ENCODE measurements at places on chromosomes 5 and 9. TPM values are rescaled to one million over a fixed set of nuclear protein-coding genes. Genes with fewer than 3 reads are reported as not detected.
A peak's percentile ranks its signal among the peaks of the same experiment; 100 is the strongest.

DNA sequence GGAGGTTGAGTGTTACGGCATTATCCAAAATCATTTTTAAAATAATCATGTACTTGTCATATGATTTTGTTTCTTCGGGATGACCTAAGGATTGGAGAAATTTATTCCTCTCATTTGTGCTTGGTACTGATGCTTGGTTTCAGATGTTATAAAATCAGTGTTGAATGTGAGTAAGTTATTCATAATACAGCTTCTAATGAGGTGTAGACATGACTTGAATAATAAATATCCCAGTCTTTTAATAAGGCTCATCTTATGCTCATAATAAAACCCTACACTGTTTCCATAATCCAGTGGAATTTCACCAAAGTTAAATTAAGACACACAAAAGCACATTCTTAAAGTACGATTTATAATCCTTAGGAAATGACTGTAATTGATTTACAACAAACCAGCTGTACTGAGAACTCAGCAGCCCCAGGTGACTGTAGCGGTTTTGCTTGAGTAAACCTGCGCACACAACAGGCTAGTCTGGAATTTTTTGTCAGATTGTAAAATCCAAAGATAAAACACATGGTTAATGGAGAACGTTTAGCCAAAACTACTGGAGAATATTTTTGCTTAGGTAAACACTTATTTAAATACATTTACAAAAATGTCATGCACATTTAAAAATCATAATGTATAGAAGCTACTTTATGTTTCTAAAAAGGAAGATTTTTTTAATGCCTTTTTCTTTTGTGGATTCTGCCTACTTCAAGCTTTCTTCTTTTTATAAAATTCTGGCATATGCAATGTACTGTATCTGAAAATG, 609.8 kb upstream of the GRAMD2B start:
- H3K4me3 ChIP-seq = no peak overlapping the region
- no peak overlapping the region for H3K27ac ChIP-seq
- H3K27me3 ChIP-seq = no peaks in the 10 kb centered on the region

- no peak overlapping the region for H3K27ac ChIP-seq
- no peaks in the 10 kb centered on the region for H3K27me3 ChIP-seq
- no peaks in the 10 kb centered on the region for H3K36me3 ChIP-seq
- DNase-seq = no peak
- no peaks in the 10 kb centered on the region for H3K4me1 ChIP-seq
- no peak overlapping the region for H3K4me3 ChIP-seq
Observed at GRCh38 chr9:90555351-90556057, 87.1 kb downstream of the DIRAS2 start.

GRCh38 chr9:132669319-132669697, 475 bp downstream of the DDX31 start:
- H3K36me3 ChIP-seq = peaks cover 32% of the 10 kb centered on the region
- no peak for DNase-seq
- peak overlapping the region; percentile 90 for H3K27ac ChIP-seq
- H3K27me3 ChIP-seq = no peaks in the 10 kb centered on the region
- peaks cover 45% of the 10 kb centered on the region for H3K4me1 ChIP-seq
- peak overlapping the region; percentile 93 for H3K4me3 ChIP-seq

Gene MCC
- total RNA-seq = 2.9 TPM

All from activated naive CD8-positive, alpha-beta T cell treated with anti-CD3 and anti-CD28 coated beads for 36 hours (primary cell).